Cerebellar nuclear complex (tissue), 1 donor: ENCODE measurements at places on chromosomes 5 and 9.

GRCh38 chr9:92944921-92945320, 2.4 kb upstream of the FGD3 start:
- no peak for DNase-seq

DNA sequence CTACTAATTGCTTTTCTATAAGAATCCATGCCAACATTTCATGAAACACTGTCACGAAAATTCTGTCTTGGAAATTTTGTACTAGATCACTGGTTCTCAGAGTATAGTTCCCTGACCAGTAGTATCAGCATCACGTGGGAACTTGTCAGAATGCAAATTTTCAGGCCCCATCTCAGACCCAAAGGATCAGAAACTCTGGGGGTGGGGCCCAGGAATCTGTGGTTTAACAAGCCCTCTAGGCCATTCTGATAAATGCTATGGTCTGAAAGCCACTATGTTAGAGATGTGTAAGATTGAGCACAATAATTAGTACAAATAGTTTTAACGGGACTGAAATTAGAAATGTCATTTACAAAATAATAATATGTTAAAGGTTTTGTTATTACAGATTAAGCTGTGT, 615.7 kb upstream of the ARRDC3 start:
- no peak for DNase-seq

GRCh38 chr5:14445576-14446290, 135.9 kb upstream of the OTULINL start:
- DNase-seq = no peak

DNA sequence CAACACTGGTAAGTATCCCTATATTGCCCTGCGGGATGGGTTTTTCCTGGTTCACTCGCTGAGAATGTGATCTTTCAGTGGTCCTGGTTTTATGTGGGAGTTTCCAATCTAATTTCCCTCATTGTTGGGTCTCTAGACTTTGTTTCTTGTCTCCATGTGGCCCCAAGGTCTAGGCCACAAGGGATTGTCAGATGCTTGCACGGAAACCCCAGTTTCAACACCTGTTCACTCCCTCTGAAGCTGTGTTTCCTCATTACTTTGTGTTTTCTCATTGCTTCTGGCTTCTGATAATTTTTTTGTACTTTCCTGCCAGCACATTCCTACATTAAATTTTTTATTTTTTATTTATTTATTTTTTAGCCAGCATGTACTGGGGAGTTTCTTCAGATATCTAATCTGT, 191.5 kb downstream of the TTLL11 start:
- DNase-seq = no peak

- no peak for DNase-seq
Measured at GRCh38 chr5:181265092-181265671, 4.2 kb upstream of the TRIM52 start.

DNA sequence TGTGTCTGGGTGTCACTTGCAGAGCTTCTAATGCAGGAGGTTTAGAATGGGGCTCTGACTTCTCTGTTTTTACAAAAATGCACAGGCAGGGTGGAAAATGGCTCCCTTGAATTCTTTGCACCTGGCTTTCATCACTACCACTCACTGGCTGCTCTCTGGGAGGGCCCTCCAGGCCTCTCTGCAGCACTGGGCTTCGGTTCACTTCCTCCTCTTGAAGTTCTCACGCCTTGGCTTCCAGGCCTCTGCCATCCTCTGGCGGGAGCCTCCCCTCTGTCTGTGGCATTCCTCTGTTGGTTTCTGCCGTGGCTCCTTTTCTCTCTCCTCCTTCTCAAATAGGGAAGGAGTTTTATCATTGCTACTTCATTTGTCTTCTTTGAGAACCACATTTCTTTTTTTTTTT, 2.8 kb upstream of the PRLR start:
- DNase-seq = no peak

DNA sequence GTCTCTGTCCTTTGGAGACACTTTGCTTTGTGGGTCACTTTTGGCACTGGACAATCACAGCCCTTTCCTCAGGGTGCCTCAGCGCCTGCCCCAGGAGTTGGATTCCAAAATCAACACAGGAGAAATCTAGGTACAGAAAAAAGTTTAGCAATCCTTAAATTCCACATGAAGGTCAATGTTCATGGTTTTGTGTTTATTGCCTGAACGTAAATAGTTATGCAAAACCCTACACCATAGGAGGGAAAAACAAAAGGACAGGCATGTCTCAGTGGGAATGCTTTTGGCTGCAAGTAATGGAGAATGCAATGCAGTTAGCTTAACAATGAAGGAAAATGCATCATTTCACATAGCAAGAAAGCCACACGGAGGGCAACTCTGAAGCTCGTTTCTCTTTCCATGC, 6.5 kb upstream of the HMCN2 start:
- no peak for DNase-seq

GRCh38 chr5:34686762-34687268, 30.7 kb downstream of the RAI14 start:
- DNase-seq = no peak

- DNase-seq = no peak
Measured at GRCh38 chr5:176590035-176590717, 19.8 kb downstream of the GPRIN1 start.
